Activated naive CD4-positive, alpha-beta T cell (primary cell): ENCODE measurements at places on chromosomes 16 and 17.

DNA sequence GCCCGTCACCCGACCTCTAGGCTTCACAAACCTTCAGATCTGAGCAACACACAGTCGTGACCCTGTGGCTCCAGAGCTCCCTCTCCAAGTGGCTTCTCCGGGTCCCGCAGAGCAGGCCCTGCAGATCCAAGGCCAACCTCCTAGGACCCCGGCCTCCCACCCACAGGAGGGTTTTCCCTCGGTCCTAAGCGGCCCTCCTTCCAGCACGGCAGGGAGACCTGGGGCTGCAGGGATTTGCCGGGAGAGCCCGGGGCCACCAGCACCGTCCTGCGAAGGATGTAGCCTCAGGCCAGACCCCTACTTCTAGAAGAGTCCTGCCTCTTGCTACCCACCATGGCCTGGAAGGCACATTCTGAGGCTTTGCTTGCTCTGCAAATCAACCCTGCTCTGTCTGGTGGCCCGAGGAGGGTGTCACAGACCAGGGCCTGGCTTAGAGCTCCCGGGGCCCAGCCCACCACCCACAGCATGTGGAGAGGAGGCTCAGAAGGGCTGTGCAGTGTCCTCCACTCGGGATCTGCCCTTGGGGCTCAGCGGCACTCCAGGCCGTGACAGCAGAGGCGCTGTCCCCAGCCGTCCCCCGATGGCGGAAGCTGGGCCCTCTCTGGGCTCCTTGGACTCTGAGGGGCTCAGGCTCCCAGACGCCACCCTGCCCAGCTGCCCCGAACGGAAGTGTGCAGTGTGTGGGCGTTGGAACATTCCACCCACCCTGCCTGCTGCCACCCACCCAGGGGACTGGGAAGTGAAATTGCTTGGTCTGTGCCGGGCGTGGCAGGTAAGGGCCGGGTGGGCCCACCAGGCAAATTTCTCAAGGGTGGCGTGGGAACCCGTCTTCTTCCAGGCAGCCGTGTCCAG lies 28.8 kb upstream of the ACSF3 start:
- DNase-seq: no peak

DNA sequence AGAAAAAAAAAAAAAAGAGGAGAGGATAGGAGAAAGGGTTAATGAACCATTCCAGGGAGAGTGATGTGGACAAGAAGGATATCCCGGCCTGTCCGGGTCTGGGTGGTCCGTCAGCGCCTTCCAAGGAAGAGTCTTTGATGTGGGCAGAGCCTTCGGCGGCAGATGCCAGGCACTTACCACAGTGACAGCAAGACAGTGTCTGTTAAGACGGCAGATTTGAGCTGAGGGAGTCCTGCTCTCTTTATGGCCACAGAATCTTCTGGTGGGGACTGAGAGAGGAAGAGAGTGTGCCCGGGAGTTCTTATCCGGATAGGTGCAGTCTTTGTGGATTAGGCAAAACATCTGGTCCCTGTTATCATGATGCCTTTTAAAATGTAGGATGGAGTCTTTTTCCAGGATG lies 95.2 kb downstream of the ZDHHC7 start:
- no peak for DNase-seq

DNA sequence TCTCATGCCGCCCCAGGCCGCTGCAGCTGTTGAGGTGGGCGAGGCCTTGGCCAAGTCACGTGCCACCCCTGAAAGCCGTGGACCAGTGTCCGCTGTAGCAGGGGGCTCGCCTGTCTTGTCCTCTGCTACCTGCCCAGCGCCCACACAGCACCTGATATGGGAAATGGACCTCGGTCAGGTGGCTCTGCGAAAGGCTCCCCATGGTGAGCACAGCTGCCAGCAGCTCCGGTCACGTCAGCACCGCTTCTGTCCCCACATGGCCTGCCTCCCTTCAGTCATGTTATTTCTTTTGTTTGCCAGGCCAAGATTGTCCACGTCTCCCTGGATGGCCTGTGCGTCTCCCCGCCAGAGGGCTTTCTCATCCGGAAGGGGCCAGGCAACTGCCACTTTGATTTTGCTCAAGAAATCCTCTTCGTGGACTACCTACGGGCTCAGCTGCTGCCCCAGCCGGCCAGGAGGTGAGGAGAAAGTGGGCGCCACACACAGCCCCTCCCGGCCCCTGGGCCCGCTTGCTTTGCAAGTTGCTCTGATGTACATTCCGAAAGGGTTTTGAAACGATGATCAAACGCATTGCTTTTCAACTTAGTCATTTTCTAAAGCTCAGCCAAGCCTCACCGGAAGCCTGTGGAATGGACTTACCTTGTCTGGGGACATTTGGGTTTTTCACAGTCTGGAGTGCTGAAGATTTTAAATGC lies 219.8 kb downstream of the KATNIP start:
- DNase-seq: no peak

DNA sequence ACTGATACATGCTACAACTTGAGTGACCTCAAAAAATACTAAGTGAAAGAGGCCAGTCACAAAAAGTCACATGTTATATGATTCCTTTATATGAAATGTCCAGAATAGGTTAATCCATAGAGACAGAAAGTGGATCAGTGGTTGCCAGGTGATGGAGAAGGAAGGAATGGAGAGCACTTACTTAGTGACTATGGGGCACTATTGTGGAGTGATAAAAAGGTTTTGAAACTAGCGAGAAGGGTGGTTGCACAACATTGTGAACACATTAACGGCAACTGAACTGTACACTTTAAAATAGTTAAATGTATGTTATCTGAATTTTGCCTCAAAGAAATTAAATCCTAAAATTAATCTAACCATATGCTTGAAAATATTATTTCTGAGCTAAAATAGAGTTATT lies 25.9 kb downstream of the AMFR start:
- DNase-seq: no peak

DNA sequence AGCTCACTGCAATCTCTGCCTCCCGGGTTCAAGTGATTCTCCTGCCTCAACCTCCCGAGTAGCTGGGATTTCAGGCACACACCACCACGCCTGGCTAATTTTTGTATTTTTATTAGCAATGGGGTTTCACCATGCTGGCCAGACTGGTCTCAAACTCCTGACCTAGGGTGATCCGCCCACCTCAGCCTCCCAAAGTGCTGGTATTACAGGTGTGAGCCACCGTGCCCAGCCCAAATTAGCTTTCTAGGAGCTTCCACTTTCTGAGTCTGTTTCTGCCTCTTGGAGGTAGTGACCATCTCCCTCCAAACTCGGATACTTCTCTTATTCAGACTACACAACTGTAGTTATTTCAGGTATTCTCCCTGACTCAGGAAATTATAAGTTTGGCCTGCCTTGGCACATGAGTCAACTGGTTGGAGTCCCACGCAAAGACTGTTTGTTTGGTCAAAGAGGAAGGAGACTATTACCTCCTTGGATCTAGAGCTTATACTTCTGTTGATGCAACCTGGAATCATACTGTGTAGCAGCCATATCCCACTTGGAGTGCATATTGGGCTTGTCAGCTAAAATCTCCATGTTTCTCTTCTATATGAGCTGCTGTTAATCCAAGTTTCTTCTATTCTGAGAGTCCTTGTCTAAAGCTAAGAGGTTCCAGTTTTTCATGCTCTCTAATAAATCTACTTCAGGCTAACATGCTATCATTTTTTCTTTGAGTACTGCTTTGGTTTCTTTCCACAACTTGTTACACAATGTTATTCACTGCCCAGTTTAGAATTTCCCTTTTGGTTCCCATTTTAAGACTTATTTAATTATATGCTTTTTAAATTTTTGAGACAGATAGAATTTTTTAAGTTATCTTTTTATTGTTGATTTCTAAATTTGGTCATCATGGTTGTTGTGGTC lies 7.5 kb downstream of the IL4R start:
- no peak for DNase-seq

DNA sequence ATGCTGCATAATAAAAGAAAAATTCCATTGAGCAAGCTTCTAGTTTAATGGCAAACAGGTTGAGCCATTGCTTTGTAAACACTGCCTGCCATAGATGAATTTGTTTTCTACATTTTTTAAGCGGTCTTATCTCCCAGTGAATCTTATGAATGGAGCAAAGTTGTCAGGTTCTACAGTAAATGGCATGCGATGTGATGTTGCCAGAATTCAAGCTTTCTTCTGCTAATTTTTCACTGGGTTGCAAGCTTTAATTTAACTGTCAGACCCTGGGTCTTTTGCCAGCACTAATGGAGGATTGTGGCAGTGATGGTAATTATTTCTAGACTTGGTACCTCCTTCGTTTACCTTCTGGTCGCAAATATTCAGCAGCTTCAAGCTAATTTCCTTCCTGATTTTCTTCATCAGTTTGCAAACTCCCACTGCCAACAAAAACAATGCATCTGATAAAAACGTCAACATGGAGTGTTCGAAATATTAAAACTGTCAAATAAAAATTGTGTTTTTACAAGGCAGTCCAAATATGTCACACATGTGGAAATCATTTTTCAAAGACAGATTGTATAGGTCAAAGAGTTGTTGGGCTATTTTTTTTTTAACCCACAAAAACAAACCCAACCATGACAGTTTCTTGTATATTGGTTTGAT lies 274.2 kb upstream of the ERCC4 start:
- no peak for DNase-seq
